ENCODE measurements at places on chromosomes 3 and 15. TPM values are rescaled to one million over a fixed set of nuclear protein-coding genes. Genes with fewer than 3 reads are reported as not detected.

Gene SI
- total RNA-seq: not detected

Gene LRTM1
- total RNA-seq: not detected

Gene ACTC1
- 12,067 TPM for total RNA-seq

Gene TUSC7
- not detected for total RNA-seq

Gene EFHB
- total RNA-seq: 0.26 TPM

Gene PARP15
- 1.6 TPM for total RNA-seq

Gene CTXN2
- total RNA-seq: not detected

Gene ARF4
- 88.8 TPM for total RNA-seq
